Heart right ventricle (tissue), 16 donors: ENCODE measurements at places on chromosomes 11 and 22. TPM values are rescaled to one million over a fixed set of nuclear protein-coding genes. Genes with fewer than 3 reads are reported as not detected.

TOB2 gene
- 33.8 TPM for polyA plus RNA-seq

HDHD5 gene
- polyA plus RNA-seq = 60.4 TPM

RPUSD4 gene
- 15.2 TPM for polyA plus RNA-seq

WT1 gene
- 1.2 TPM for polyA plus RNA-seq

NXPE2 gene
- polyA plus RNA-seq = 0.04 TPM

CRYBB2 gene
- not detected for polyA plus RNA-seq
